ENCODE measurements at places on chromosomes 1 and 21. TPM values are rescaled to one million over a fixed set of nuclear protein-coding genes. Genes with fewer than 3 reads are reported as not detected.
A peak's percentile ranks its signal among the peaks of the same experiment; 100 is the strongest.

Gene S100A12
- 4.8 TPM for total RNA-seq

GRCh38 chr21:28069450-28069923 is 923.2 kb downstream of the LTN1 start:
- peak; percentile 3 for DNase-seq

Gene WDR47
- 8.3 TPM for total RNA-seq

GRCh38 chr1:54819195-54819536 is 18.0 kb upstream of the TTC22 start:
- no peak for DNase-seq

GRCh38 chr1:174939775-174940545 is 59.8 kb upstream of the CACYBP start:
- DNase-seq = no peak

Gene MPL
- total RNA-seq = 39.6 TPM

Measured in hematopoietic multipotent progenitor cell (in vitro differentiated cells).